ENCODE measurements at places on chromosomes 2 and 18. TPM values are rescaled to one million over a fixed set of nuclear protein-coding genes. Genes with fewer than 3 reads are reported as not detected.

DNA sequence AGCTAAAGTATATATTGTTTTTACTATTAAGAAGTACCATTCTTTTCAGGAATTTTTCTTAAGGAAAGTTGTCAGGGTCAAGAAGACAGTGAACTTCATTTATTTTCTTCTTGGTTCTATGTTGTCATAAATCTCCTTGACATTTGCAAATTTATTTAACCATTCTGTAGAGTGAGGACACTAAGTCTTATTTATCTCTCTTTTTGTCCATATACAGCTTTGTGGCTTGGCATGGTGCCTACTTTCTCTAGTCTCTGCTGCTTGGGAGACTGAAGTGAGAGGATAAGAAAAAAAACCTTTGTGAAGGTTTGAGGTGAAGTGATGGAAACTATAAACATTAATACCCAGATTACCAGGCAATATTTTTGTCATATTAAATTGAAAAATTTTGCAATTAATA is 1389.4 kb downstream of the SUCLG1 start:
- DNase-seq = no peak

GRCh38 chr2:127386246-127386645 is 1.5 kb downstream of the MAP3K2 start:
- no peak for DNase-seq

- no peak for DNase-seq
Observed at GRCh38 chr2:223086370-223086981, 34.5 kb downstream of the KCNE4 start.

GRCh38 chr2:164701565-164701964 is 80.3 kb upstream of the GRB14 start:
- no peak for DNase-seq

COLEC12 gene
- polyA plus RNA-seq = 10.9 TPM

ABCG8 gene
- polyA plus RNA-seq = not detected

ERBB4 gene
- not detected for polyA plus RNA-seq

FIGN gene
- 2.1 TPM for polyA plus RNA-seq

ELOA2 gene
- polyA plus RNA-seq = not detected
